IPS-NIHi11 (cell line): ENCODE measurements at places on chromosomes 3 and 15.
A peak's percentile ranks its signal among the peaks of the same experiment; 100 is the strongest.

GRCh38 chr3:135650309-135650708 lies 315.2 kb upstream of the PPP2R3A start:
- DNase-seq: no peak

GRCh38 chr15:67101911-67102598 lies 36.7 kb downstream of the SMAD3 start:
- DNase-seq: no peak

GRCh38 chr15:74502301-74502700 lies 38.7 kb upstream of the ARID3B start:
- no peak for DNase-seq

- no peak for DNase-seq
Observed at GRCh38 chr3:9682096-9682495, 21.5 kb upstream of the CPNE9 start.

GRCh38 chr3:11168881-11169805 lies 14.8 kb downstream of the HRH1 start:
- no peak for DNase-seq

GRCh38 chr15:64089543-64090280 lies 3.9 kb downstream of the CIAO2A start:
- DNase-seq: no peak

DNA sequence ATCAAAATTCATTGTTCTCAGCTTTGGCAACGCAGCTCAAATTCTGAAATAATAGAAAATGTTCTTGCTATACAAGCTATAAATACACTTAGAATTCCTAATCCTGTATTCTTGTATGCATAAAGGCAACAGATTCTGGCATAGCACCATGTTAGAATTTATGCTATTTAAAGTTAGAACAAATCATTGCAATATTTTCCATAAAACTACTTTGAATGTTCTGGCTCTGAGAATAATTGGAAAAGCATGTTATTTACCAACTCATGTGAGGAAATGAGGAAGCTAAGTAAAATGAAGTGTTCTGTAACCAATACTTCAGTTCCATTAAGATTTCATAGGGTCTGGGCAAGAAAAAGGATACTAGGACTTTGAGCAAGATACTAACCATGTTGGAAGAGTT lies 888.9 kb downstream of the SQOR start:
- DNase-seq: no peak

DNA sequence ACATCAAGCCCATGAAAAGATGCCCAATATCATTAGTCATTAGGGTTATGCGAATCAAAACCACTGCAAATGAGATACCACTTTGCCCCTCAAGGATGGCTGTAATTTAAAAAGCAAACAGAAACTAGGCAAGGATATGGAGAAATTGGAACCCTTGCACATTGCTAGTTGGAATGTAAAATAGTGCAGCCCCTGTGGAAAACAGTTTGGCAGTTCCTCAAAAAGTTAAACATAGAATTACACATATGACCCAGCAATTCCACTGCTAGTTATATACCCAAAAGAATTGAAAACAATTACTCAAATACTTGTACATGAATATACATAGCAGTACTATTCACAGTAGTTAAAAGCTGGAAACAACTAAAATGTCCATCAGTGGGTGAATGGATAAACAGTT lies 186.8 kb upstream of the CGNL1 start:
- no peak for DNase-seq

DNA sequence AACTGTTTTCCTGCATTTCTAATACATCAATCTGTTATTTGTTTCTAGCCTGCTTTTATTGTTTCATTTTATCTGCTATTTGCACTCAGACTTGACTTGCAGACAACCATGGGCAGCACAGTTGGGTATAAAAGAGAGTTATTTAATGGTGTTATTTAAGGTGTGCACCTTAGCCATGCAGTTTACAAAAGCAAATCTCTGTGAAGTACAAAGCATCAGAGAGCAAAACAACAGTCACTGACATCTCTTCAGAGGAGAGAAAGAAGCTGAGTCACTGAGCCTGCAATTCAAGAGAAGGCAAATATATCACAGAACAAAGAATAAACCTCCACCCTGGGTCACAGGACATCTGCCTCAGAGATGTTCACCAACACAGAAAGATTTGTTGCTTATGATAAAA lies 255.9 kb upstream of the ICE2 start:
- DNase-seq: no peak

- peak; percentile 62 for DNase-seq
Observed at GRCh38 chr3:190384309-190384756, 3.6 kb upstream of the CLDN16 start.

GRCh38 chr15:73335026-73335425 lies 33.7 kb downstream of the HCN4 start:
- no peak for DNase-seq

DNA sequence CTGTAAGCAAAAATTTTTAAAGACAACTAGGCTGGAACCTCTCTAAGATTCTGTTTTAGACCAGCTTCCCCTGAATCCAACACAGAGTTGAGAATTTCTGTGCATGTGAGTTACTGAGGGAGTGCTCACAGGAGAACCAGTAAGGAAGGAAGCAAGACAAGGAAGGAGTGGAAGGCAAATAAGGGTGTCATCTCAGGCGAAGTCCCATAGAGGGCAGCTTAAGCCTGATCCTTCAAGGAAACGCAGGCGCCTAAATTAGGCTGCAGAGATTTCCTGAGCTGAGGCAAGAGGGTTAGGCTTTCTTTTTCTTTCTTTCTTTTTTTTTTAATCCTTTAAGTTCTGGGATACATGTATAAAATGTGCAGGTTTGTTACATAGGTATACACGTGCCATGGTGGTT lies 36.2 kb upstream of the COL6A6 start:
- peak; percentile 81 for DNase-seq

GRCh38 chr3:163717377-163717776 lies 1360.9 kb downstream of the SI start:
- no peak for DNase-seq

- peak; percentile 22 for DNase-seq
Observed at GRCh38 chr3:5188419-5189221, 1.1 kb downstream of the EDEM1 start.

DNA sequence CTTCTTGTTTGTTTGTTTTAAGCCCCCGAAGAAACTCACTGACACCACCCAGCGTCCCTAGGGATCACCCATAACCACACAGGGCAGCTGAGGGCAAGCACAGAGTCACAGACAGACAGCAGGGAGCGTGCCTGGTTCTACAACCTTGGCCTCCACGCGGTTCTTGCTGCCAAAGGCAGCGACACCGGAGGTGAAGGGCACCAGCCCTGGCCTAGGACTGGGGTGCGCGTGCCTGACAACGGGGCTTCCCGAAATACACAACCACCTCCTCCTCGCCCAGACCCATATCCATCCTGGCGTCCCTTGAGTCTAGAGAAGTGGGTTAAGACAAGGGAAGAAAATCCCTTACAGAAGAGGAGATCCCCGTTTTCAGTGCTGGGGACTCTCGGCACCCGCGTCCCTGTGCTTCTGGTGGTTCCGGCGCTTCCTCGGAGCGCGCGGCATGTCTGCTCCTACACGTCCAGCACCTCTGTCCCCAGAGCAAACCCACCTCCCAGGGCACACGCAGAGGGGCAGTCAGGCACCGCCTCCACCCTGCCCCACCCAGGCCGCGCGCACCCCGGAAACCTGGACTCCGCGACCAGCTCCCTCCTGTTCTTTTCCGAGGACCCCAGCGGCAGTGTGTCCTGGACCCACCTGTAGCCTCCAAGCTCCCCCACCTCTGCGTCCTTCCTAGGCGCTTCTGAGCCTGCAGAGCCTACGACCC lies 911 bp downstream of the RFTN1 start:
- peak; percentile 31 for DNase-seq
